ENCODE measurements at places on chromosomes 1 and 21.

- DNase-seq, result no peak
These were observed 48.3 kb upstream of the DPH5 start for GRCh38 chr1:101073836-101074235.

GRCh38 chr1:8097077-8097799 lies 71.1 kb upstream of the ERRFI1 start:
- no peak for DNase-seq

DNA sequence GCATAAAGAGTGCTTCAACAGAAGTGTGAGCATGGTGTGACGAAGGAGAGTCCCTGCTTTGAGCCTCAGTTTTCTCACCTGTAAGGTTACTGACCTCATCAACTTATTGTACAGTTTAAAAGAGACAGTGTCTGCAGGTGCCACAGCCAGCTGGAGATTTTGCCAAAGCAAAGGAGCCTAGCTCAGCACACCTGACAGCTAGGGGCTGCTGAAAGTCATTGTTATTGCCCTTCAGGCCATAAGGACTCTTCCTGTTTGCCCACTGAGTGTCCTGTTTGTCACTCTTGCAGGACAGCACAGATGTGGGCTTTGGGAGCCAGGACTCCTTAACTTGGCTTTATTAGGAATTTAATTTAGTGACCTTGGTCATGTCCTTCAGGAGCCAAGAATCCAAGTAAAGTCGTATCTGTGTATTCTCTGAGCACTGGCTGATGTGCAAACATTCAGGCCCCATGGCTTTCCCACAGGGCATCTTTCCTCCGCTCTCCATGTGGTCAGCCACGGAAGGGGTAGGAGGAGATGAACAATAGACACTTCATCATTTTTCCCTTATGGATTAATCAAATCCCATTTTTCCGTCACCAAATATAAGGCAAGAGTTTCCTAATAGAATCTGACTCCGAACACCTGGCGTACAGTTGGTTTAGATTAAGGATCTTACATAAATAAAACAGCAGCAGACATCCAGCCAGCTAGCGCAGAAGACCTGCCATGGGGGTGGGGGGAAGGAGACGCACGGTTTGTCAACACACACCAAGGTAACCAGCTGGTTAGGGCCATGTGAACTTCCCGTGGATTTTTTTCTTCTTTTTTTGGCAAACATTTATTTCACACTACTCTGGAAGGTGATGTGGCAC lies 43.1 kb upstream of the KANK4 start:
- no peak for DNase-seq

GRCh38 chr1:222241410-222241809 lies 306.5 kb downstream of the HHIPL2 start:
- DNase-seq, result no peak

Measured in WERI-Rb-1 (cell line).